ENCODE measurements at places on chromosomes 12 and 14. TPM values are rescaled to one million over a fixed set of nuclear protein-coding genes. Genes with fewer than 3 reads are reported as not detected.

The FICD gene
- 1.2 TPM for polyA plus RNA-seq

- H3K27ac ChIP-seq: no peak overlapping the region
- no peaks in the 10 kb centered on the region for H3K27me3 ChIP-seq
- peaks cover 16% of the 10 kb centered on the region for H3K36me3 ChIP-seq
- DNase-seq: no peak
Observed at GRCh38 chr14:20482382-20482781, 13.2 kb downstream of the PNP start.

- peaks cover 98% of the 10 kb centered on the region for H3K27me3 ChIP-seq
- no peak overlapping the region for H3K4me3 ChIP-seq
- DNase-seq: peak; percentile 90
Observed at GRCh38 chr12:54201001-54201794, 12.4 kb upstream of the SMUG1 start.

GRCh38 chr14:86221755-86222154 is 691.8 kb downstream of the FLRT2 start:
- H3K27me3 ChIP-seq: no peaks in the 10 kb centered on the region
- no peaks in the 10 kb centered on the region for H3K36me3 ChIP-seq
- no peak for DNase-seq
- H3K27ac ChIP-seq: no peak overlapping the region
- no peaks in the 10 kb centered on the region for H3K4me1 ChIP-seq
- no peak overlapping the region for H3K4me3 ChIP-seq

DNA sequence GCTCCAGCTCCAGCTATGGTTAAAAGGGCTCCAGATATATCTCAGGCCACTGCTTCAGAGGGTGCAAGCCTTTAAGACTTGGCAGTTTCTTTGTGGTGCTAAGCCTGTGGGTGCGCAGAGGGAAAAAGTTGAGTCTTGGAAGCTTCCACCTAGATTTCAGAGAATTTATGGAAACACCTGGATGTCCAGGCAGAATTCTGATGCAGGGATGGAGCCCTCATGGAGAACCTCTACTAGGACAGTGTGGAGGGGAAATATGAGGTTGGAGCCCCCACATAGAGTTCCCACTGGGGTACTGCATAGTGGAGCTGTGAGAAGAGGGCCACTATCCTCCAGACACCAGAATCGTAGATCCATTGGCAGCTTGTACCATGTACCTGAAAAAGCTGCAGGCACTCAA is 69.9 kb downstream of the SDR9C7 start:
- H3K4me1 ChIP-seq: no peaks in the 10 kb centered on the region
- no peaks in the 10 kb centered on the region for H3K36me3 ChIP-seq
- H3K27ac ChIP-seq: no peak overlapping the region
- no peak for DNase-seq
- no peak overlapping the region for H3K4me3 ChIP-seq

GRCh38 chr12:85740186-85740585 is 96.0 kb downstream of the RASSF9 start:
- no peak overlapping the region for H3K4me3 ChIP-seq
- no peak overlapping the region for H3K27ac ChIP-seq
- DNase-seq: peak; percentile 6
- no peaks in the 10 kb centered on the region for H3K27me3 ChIP-seq

The ATF7IP gene
- 4.9 TPM for polyA plus RNA-seq

The LAG3 gene
- 1.4 TPM for polyA plus RNA-seq

DNA sequence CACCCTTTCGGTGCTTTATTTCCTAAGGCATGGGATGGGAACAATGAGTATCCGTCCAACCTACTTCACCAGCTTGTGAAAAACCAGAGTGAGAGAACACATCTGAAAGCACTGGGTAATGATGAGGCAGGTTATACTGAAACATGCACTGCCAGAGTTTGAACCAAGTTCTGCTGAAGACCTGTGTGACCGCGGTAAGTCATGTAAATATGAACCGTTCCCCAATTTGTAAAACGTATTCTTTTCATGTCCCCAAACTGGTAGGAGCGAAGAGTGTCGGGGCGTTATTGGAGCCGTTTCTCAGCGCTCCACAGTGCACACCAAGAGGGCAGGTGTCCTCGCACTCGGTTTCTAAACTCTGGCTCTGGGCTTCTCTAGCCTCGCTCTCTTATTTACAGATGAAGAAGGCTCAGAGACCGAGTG is 788 bp upstream of the NGDN start:
- DNase-seq: no peak
- H3K4me3 ChIP-seq: peak overlapping the region; percentile 99
- H3K27me3 ChIP-seq: no peaks in the 10 kb centered on the region
- H3K27ac ChIP-seq: peak overlapping the region; percentile 89
- H3K36me3 ChIP-seq: peaks cover 29% of the 10 kb centered on the region

GRCh38 chr12:100170313-100170858 is 27.7 kb upstream of the BLTP3B start:
- H3K36me3 ChIP-seq: peaks cover 9% of the 10 kb centered on the region
- H3K27ac ChIP-seq: no peak overlapping the region
- peaks cover 15% of the 10 kb centered on the region for H3K4me1 ChIP-seq
- peak; percentile 52 for DNase-seq
- H3K27me3 ChIP-seq: no peaks in the 10 kb centered on the region

The IL25 gene
- polyA plus RNA-seq: not detected

The FGF23 gene
- polyA plus RNA-seq: not detected

- peak; percentile 86 for DNase-seq
- no peaks in the 10 kb centered on the region for H3K27me3 ChIP-seq
- no peak overlapping the region for H3K27ac ChIP-seq
- no peaks in the 10 kb centered on the region for H3K36me3 ChIP-seq
- H3K4me1 ChIP-seq: peaks cover 15% of the 10 kb centered on the region
Observed at GRCh38 chr12:25276199-25276937, 25.6 kb upstream of the KRAS start.

GRCh38 chr12:50032854-50033581 is 7.7 kb upstream of the RACGAP1 start:
- peak; percentile 50 for DNase-seq
- H3K27ac ChIP-seq: peak overlapping the region; percentile 47
- H3K4me3 ChIP-seq: peak overlapping the region; percentile 42

GRCh38 chr14:100371773-100372172 is 48.6 kb downstream of the SLC25A47 start:
- peaks cover 14% of the 10 kb centered on the region for H3K4me1 ChIP-seq
- H3K27ac ChIP-seq: peak overlapping the region; percentile 95
- peaks cover 35% of the 10 kb centered on the region for H3K36me3 ChIP-seq

- H3K27me3 ChIP-seq: no peaks in the 10 kb centered on the region
- no peak overlapping the region for H3K4me3 ChIP-seq
- no peaks in the 10 kb centered on the region for H3K36me3 ChIP-seq
- no peak overlapping the region for H3K27ac ChIP-seq
Observed at GRCh38 chr14:39230416-39231035, 3.2 kb upstream of the MIA2 start.

- H3K27ac ChIP-seq: no peak overlapping the region
- H3K4me1 ChIP-seq: peaks cover 85% of the 10 kb centered on the region
- no peaks in the 10 kb centered on the region for H3K36me3 ChIP-seq
- peak; percentile 21 for DNase-seq
- H3K4me3 ChIP-seq: no peak overlapping the region
- no peaks in the 10 kb centered on the region for H3K27me3 ChIP-seq
Observed at GRCh38 chr14:64509036-64509435, 4.5 kb downstream of the ZBTB1 start.

GRCh38 chr14:101246894-101247841 is 314.1 kb upstream of the DIO3 start:
- no peak overlapping the region for H3K27ac ChIP-seq
- no peak overlapping the region for H3K4me3 ChIP-seq
- H3K27me3 ChIP-seq: peaks cover 40% of the 10 kb centered on the region
- DNase-seq: no peak
- H3K4me1 ChIP-seq: no peaks in the 10 kb centered on the region
- no peaks in the 10 kb centered on the region for H3K36me3 ChIP-seq

DNA sequence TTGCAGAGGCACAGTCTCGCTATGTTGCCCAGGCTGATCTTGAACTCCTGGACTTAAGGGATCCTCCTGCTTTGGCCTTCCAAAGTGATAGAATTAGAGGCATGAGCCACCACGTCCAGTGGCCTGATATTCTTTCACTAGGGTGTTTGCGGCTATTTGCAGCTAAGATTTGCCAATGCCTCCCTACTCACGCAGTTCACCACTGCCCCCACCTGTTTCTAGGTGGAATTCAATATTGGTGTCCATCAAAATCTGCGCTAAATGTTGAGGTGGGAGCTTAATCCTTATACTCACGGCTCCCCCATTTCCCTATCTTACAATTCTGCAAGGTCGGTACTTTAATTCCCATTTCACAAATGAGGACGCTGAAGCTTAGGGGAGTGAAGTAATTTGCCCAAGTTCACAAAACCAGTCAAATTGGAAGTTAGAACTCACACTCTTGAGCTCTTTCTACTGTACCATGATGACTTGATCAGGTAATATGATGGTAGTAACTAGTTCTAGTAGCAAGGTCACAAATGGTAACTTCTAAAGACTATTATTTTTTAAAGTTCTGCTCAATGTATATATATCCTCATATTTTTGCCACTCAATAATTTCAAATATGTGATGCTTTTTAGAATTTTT is 22.1 kb upstream of the LRRC9 start:
- H3K4me1 ChIP-seq: no peaks in the 10 kb centered on the region
- H3K27me3 ChIP-seq: no peaks in the 10 kb centered on the region
- no peak overlapping the region for H3K27ac ChIP-seq
- peak; percentile 67 for DNase-seq
- no peak overlapping the region for H3K4me3 ChIP-seq

The TTC6 gene
- polyA plus RNA-seq: 8.3 TPM

The CLEC1B gene
- polyA plus RNA-seq: not detected

- H3K27me3 ChIP-seq: no peaks in the 10 kb centered on the region
- H3K27ac ChIP-seq: no peak overlapping the region
- no peaks in the 10 kb centered on the region for H3K36me3 ChIP-seq
- no peaks in the 10 kb centered on the region for H3K4me1 ChIP-seq
Observed at GRCh38 chr12:95600567-95600966, 49.3 kb upstream of the USP44 start.

GRCh38 chr12:122732611-122733010 is 2.0 kb upstream of the HCAR1 start:
- no peak overlapping the region for H3K27ac ChIP-seq
- DNase-seq: no peak
- H3K36me3 ChIP-seq: no peaks in the 10 kb centered on the region
- no peaks in the 10 kb centered on the region for H3K27me3 ChIP-seq
- H3K4me1 ChIP-seq: peaks cover 5% of the 10 kb centered on the region

DNA sequence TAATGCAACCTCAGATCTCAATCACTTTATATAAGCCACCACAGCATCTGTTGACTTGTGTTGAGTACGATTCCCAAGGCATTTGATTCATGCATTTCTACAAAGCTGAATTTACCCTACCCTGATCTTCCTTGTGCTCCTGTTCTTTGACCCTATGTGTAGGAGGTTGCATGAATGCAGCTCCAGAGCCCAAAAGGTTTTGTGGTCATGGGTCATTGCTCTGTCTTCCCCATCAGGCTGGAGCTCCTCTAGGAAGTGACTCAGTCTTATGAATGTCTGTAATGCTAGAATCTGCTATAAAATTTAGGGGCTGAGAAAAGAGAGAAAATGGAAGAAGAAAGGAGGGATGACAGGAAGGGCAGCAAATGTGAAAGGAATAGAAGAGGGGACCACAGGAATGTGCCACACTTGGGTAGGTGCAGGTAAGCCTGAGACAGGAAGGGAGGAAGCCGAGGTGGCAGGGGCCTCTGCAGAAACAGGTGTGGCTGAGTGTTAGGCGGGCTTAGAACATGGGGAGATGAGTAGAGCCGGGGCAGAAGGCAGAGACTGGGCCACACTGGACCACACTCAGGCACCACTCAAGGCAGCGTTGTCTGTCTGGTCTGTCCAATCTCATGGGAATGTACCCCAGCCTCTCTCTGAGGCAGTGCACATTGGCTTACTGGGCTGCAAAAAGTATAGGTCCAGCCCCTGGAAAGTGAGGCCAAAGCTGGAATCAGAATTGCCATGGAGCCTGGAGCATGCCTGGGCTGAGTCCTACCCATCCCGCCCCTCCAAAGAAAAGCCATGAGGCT is 334.1 kb downstream of the BCL11B start:
- no peak overlapping the region for H3K27ac ChIP-seq
- H3K4me1 ChIP-seq: no peaks in the 10 kb centered on the region
- DNase-seq: no peak
- no peak overlapping the region for H3K4me3 ChIP-seq
- H3K27me3 ChIP-seq: peaks cover 22% of the 10 kb centered on the region

DNA sequence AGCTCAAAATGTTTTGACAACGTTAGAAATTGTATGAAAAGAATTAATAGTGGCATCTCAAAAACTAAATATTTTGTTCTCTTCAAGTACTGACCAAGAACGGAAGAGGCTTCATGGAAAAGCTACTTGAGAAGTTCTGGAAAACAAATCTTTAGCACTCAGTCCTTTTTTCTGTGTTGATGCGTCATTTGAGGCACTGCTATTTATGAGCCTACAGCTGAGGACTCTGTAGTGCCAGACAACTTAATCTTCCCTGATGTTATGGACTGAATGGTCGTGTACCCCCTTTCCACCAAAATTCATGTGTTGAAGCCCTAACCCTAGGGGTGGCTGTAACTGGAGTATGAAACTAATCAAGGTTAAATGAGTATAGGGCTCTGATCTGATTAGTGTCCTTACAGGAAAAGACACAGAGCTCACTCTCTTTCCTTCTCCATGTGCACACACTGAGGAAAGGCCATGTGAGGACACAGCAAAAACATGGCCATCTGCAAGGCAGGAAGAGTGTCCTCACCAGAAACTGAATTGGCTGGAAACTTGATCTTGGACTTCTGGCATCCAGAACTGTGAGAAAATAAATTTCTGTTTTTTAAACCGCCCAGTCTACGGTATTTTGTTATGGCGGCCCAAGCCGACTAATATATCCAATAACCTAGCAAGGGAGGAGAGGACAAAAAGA is 337.0 kb upstream of the CLEC14A start:
- no peaks in the 10 kb centered on the region for H3K36me3 ChIP-seq
- no peaks in the 10 kb centered on the region for H3K27me3 ChIP-seq
- no peaks in the 10 kb centered on the region for H3K4me1 ChIP-seq
- no peak overlapping the region for H3K27ac ChIP-seq

GRCh38 chr14:98960617-98961013 is 311.4 kb downstream of the BCL11B start:
- H3K4me1 ChIP-seq: no peaks in the 10 kb centered on the region
- no peaks in the 10 kb centered on the region for H3K36me3 ChIP-seq
- no peak for DNase-seq
- peaks cover 29% of the 10 kb centered on the region for H3K27me3 ChIP-seq

- H3K4me3 ChIP-seq: no peak overlapping the region
- H3K4me1 ChIP-seq: peaks cover 12% of the 10 kb centered on the region
- no peak for DNase-seq
- H3K27me3 ChIP-seq: peaks cover 75% of the 10 kb centered on the region
- no peak overlapping the region for H3K27ac ChIP-seq
Observed at GRCh38 chr12:106907411-106907810, 48.3 kb upstream of the TMEM263 start.

GRCh38 chr12:132237772-132238487 is 91.5 kb downstream of the GALNT9 start:
- H3K36me3 ChIP-seq: no peaks in the 10 kb centered on the region
- H3K27me3 ChIP-seq: no peaks in the 10 kb centered on the region
- H3K4me3 ChIP-seq: no peak overlapping the region
- no peak overlapping the region for H3K27ac ChIP-seq

- H3K4me1 ChIP-seq: peaks cover 20% of the 10 kb centered on the region
- no peaks in the 10 kb centered on the region for H3K27me3 ChIP-seq
- no peak overlapping the region for H3K27ac ChIP-seq
- H3K4me3 ChIP-seq: no peak overlapping the region
Observed at GRCh38 chr14:25014440-25014839, 35.5 kb downstream of the STXBP6 start.

The PTPRB gene
- 1.3 TPM for polyA plus RNA-seq

- H3K27ac ChIP-seq: no peak overlapping the region
- H3K4me3 ChIP-seq: no peak overlapping the region
- no peaks in the 10 kb centered on the region for H3K27me3 ChIP-seq
- no peaks in the 10 kb centered on the region for H3K4me1 ChIP-seq
Observed at GRCh38 chr12:59929110-59929509, 333.3 kb downstream of the SLC16A7 start.

All from stomach (tissue), 19 donors.